ENCODE measurements at places on chromosomes 16 and 17.

GRCh38 chr16:60407606-60408005 is 1628.6 kb downstream of the CDH8 start:
- no peak for DNase-seq

- DNase-seq, result no peak
Observed at GRCh38 chr17:77266891-77267341, 126.1 kb downstream of the SEC14L1 start.

- DNase-seq, result no peak
Observed at GRCh38 chr16:67884-68789, 4.3 kb downstream of the RHBDF1 start.

GRCh38 chr17:49570540-49571242 is 5.0 kb upstream of the NXPH3 start:
- DNase-seq, result no peak

DNA sequence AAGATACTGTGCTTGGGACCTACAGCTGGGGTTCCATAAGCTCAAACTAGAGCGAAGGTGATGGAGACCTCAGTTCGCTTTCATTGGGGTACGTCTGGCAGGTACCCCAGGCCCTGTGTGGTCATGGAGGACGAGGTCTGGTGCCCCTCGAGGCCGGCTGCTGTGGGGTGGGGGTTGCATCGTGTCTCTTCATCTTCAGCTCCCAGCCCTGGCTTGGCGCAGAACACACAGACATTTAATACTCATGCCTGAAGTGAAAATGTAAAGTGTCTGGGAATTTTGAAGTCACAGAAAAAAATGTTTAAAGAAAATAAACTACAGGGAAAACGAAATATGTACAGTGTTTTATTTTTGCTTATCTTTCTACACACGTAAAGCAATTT is 80.5 kb downstream of the TBC1D16 start:
- no peak for DNase-seq

Measured in LoVo (cell line).